GM23338 (cell line): ENCODE measurements at places on chromosomes 5 and 9. TPM values are rescaled to one million over a fixed set of nuclear protein-coding genes. Genes with fewer than 3 reads are reported as not detected.

GRCh38 chr5:23684103-23684502, 176.7 kb downstream of the PRDM9 start:
- DNase-seq: no peak

DNA sequence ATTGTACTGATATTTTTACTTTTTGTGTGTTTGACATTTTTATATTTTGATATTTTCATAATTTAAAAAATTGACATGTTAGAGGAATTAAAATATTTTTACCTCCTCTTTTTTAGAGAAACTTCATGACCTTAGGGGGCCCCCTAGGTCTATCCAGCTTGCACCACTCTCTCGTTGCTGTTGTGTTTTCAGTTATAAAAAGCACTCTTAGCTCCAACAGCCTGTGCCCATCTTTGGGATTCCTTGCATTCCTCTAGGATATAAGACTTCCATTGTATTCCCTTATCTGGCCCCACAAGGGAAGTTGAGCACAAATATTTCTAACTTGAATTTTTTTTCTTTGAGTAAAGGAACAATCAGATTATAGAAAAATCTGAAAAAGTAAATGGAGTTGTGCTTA, 245.3 kb downstream of the SH3GL2 start:
- peak; percentile 60 for DNase-seq

- peak; percentile 18 for DNase-seq
Observed at GRCh38 chr9:107856633-107857032, 367.1 kb upstream of the KLF4 start.

GRCh38 chr5:3186736-3187405, 408.8 kb upstream of the IRX1 start:
- DNase-seq: no peak

DNA sequence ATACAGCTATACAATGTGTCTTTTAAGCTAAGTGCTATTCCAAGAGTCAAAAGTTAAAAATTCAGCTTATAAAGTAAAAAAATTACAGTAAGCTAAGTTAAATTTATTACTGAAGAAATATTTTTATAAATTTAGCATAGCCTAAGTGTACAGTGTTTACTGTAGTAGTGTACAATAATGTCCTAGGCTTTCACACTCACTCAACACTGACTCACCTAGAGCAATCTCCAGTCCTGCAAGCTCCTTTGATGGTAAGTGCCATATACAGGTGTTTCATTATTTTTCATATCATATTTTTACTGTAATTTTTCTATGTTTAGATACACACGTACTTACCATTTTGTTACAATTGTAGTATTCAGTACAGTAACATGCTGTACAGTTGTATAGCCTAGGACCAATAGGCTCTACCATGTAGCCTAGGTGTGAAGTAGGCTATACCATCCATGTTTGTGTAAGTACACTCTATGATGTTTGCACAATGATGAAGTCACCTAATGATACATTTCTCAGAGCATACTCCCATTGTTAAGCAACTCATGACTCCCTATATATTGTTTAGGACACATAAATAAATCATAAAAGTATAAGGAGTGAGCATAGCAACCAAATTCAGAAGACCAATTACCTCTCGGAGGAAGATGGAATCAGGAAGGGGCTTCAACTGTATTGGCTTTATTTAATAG, 165.1 kb upstream of the SLC30A5 start:
- DNase-seq: no peak

- DNase-seq: no peak
Observed at GRCh38 chr9:127129073-127129717, 6.8 kb upstream of the ANGPTL2 start.

- no peak for DNase-seq
Observed at GRCh38 chr9:83441390-83441789, 96.8 kb downstream of the FRMD3 start.

DNA sequence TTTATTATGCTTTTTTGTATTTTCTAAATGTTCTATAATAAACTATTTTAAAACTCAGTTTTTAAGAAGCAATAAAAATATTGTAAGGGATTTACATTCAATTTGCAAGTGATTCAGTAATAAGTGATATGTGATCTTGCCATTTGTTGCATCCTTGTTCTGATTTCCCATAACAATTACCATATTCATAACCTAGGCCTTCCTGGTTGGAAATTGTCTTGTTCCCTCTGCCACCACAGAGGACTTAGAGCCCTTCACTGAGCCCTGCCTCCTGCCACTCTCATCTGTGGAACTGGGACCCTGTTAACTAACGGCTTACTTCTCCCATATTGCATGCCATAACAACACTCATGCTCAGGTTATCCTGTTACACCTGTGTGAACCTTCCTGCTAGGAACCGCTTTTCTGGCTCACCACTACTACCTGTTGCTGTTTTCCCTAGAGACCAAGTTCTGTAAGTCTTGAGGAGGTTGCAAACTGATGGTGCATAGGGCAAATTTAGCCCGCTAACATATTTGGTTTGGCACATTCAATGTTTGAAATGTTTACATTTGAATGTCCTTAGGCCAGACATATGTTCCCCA, 32.9 kb upstream of the DTWD2 start:
- DNase-seq: no peak

The ZNF883 gene
- total RNA-seq: 11.8 and 44.4 TPM in 2 replicates

DNA sequence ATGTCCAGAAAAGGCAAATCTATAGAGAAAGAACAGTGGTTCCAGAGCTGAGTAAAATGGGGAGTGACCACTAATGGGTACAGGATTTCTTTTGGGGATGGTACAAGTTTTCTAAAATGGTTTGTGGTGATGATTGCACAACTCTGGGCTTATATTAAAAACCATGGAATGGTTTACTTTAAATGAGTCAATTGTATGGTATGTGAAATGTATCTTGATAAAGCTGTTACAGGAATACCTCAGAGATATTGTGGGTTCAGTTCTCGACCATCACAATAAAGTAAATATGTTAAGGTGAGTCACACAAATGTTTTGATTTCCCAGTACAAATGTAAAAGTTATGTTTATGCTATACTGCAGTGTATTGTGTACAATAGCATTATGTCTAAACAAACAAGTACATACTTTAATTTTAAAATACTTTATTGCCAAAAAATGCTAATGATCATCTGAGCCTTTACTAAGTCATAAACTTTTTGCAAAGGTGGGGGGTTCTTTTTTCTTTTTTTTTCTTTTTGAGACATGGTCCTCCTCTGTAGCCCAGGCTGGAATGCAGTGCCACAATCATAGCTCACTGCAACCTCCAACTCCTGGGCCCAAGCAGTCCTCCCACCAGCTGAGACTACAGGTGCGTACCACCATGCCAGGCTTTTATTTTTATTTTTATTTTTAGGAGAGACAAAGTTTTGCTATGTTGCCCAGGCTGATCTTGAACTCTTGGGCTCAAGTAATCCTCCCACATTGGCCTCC, 65.9 kb downstream of the SHOC1 start:
- DNase-seq: no peak

DNA sequence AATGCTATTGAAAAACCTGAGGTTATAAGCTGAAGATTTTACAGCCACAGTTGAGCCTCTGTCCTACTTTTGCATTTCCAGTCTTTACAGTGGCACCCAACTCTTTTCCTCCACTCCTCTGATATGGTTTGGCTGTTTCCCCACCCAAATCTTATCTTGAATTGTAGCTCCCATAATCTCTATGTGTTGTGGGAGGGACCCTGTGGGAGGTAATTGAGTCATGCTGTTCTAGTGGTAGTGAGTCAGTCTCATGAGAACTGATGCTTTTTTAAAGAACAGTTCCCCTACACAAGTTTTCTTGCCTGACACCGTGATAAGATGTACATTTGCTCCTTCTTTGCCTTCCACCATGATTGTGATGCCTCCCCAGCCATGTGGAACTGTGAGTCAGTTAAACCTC, 646.1 kb upstream of the SEMA6A start:
- no peak for DNase-seq

The GAS1 gene
- total RNA-seq: 6.1 and 7.7 TPM in 2 replicates

DNA sequence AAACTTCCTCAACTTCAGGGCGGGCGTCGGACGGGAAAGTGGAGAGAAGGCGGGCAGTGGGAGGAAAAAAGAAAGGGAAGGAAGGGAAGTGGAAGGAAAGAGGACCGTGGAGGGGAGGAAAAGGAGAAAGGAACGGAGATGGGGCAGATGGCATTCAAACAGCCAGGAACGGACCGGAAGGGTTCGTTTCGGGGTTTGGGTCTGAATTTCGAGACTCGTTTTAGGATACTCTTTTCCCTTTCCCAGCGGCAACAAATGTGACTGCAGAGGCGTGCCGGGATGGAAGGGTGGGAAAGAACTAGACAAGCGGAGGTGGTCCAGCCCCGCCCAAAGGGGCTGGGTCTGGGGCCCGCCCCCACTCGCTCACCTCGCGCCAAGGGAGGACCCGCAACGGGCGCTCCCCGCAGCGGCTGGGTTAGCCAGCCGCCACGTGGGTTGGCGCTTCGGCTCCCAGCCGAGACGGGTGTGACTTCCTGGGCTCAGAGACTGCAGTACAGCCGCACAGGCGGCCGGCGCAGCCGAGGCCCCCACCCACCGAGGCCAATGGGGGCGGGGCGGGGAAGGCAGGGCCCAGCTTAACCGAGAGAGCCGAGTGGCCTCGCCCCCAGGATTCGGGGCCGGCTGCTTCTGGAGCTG, 2.7 kb downstream of the VCAN start:
- DNase-seq: peak; percentile 93

The SLIT3 gene
- 0.59 and 4.3 TPM in 2 replicates for total RNA-seq

The SLC46A2 gene
- total RNA-seq: not detected in 2 replicates

The PHAX gene
- total RNA-seq: 75.9 and 81.4 TPM in 2 replicates

DNA sequence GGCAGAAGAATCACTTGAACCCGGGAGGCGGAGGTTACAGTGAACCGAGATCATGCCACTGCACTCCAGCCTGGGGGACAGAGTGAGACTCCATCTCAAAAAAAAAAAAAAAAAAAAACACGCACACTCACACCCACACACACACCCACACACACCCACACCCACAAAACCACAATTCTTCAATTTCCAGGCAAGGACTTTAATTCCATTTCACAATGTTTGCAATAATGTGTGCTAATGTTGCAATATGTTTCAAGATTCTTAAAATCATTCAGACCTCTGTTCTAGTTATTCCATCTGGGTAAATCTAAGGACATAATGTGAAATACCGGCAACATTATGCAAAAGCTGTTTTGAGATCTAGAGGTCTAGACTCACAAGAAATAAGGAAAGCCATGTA, 28.3 kb downstream of the CCDC69 start:
- DNase-seq: no peak

The SHISAL2B gene
- total RNA-seq: 3.9 and 12.3 TPM in 2 replicates

The PCDHGB7 gene
- total RNA-seq: 5.8 and 11.7 TPM in 2 replicates

The CSNK1G3 gene
- total RNA-seq: 62.8 and 65.1 TPM in 2 replicates

DNA sequence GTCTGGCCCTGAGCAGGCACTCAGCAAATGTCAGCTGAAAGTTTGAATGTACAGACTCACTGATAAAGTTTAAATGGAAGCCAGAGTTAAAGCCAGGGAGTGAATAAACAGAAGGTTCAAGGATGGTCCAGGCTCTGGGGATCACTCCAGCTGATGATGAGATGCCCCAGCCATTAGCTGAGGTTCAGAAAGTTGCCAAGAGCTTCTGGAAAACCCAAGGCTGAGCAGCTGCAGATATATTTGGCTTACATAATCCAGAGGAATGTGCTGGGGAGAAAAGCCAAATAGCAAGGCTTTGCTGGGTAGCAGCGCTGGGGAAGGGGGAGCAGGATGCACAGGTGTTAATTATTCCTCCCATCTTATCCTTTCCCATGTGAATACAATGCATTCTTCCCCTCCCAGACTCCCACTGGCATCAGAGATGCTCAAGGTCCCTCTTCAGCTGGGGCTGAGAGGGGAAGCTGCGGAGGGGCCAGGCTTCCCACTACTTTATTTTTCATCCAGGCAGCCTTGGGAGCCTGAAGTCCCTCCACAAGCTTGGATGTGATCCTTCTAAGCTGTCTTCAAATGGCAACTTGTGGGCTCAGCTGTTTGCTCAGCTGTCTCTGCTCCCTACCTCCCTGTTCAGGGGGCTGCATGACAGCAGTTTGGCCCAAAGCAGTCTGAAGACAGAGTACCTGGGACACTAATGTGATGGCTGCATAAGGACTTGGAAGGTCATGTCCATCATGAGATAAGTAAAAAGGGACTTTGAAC, 341.2 kb downstream of the TRIM32 start:
- DNase-seq: peak; percentile 30

The IFNK gene
- total RNA-seq: not detected in 2 replicates

DNA sequence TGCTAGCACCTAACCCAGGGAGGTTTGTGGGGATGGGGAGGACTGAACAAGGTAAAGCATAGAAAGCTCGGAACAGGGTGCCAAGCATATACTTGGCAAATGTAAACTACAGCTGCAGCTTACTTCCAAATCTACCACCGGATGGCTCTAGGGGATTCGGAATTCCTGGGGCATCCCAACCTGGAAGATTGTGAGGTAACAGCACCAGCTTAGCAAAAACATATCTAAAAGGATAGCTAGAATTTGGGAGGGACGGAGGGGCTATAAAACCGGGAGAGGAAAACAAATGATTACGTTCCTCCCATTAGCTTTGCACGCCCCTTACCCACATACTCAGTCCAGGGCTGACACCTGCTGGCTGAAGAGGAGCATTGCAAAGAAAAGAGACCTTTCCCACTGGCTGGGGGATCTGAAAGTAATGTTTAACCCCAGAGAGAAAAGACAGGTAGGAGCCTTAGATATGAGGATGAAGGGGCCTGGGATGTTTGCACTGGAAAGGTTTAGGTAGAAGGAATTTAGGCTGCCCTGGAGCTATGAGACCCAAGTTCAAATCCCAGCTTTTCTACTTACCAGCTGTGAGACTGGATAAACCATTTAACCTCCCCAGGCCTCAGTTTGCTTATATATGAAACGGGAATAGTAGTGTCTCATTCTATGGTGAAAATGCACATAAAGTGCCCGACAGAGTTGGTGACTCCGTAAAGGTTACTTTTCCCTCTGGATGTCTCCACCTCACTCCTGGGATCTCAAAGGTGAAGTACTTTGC, 73.6 kb downstream of the FAM114A2 start:
- peak; percentile 84 for DNase-seq

- no peak for DNase-seq
Observed at GRCh38 chr5:16625096-16625495, 8.3 kb upstream of the RETREG1 start.

The TMEFF1 gene
- total RNA-seq: 75.8 and 85.2 TPM in 2 replicates

The TAF11L5 gene
- total RNA-seq: not detected in 2 replicates

GRCh38 chr9:25412646-25413045, 265.6 kb downstream of the TUSC1 start:
- DNase-seq: no peak

The ANKRD31 gene
- 0.16 and 0.59 TPM in 2 replicates for total RNA-seq

GRCh38 chr9:36486933-36487481, 85.7 kb upstream of the MELK start:
- peak; percentile 60 for DNase-seq

GRCh38 chr5:132420706-132421272, 51.3 kb downstream of the SLC22A5 start:
- no peak for DNase-seq

DNA sequence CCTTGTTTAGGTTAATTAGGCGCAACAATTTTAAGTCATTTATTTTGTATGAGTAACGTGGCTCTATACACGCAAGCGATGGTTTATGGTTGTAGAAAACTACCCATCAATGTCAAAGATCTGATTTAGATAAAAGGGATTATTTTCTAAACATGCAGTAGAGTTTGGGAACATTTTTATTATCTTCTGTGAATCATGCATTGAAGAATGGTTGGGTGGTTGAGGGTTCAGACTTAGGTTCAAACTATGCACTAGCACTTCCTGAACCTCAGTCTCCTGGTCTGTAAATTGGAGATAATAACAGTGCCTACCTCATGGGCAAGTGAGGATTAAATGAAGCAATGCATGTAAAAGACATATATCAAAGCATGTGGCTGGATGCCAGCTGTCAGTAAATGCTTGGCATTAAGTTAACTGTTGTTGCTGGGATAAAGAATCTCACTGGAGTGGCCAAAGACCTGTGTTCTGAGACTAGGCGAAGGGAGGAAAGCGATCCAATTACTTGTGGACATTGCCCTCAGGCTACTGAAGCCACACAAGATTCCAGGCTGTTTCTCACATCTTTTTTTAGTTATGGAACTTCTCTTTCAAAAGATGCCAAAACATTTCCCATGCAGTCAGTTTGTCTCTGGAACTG, 1.1 kb upstream of the OTULINL start:
- no peak for DNase-seq
